Pulmonary artery endothelial cell (primary cell): ENCODE measurements at places on chromosomes 7 and 10. TPM values are rescaled to one million over a fixed set of nuclear protein-coding genes. Genes with fewer than 3 reads are reported as not detected.

DNA sequence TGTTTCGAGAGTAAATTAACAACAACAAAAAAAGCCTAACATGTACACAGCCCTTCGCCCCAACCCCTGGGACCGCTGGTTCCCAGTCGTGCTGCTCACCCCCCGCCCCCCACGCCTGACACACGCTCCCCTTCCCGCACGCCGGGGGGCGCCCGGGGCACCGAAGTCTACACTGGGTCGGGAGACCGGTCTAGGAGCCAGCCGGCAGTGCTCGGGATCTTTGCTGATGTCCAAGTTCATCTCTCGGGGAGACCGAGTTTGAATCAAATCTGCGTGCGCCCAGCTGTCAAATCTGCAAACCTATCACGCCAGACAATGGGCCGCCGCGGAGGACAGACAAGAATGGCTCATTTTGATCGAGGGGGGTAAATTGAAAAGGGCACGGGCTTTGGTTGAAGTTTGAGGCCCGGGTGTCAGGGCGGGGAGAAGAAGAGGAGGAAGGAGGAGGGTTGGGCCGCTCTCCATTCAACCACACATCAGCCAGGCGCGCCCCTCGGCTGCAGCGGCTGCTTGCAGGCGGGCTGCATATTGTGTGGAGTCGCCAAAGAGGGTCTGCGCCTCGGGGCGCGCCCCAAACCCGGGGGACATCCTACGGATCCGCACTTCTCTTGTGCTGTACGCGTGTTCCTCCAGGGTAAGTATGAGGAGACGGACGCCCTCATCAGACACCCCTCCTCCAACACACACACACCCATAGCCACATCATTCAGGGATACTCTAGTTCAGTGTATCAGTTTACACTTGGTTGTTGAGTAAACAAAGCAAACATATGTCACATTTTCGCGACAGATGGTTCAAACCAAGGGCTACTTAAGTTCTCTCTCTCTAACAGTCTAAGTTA, 1.3 kb upstream of the GFRA1 start:
- DNase-seq = no peak

DNA sequence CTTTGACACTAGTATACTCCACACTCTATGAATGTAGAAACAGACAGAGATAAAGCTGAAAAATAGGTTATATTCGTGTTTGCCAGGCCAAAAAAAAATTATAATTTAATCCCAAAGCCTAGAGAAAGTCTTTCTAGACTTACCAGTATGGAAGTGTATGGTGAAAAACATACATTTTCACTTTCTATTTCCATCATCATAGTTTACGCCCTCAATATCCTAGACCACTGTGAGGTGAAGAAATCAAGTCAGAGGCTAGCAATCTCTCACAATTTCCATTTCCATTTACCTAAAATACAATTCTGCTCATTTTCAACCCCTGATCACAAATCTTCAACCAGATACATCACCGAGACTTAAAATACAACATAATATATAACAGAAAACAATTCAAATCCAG, 16.2 kb downstream of the GPR22 start:
- DNase-seq = no peak

DNA sequence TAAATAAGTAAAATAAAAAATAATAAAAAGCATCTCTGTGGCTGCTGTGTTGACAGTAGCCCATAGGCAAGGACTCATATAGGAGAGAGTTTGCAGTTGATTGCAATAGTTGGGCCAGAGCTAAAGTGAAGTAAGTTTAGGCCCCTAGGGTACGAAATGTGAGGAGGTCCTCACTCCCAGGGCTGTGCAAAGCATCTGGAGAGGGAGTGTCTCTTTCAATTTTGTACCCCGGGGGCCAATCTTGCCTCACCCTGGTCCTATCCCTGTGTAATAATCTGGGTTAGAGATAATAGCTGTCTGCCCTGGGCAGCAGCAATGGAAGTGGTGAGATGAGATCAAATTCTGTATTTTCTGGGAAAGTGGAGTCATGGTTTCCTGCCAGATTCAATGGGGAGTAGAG, 365.7 kb downstream of the GATA3 start:
- DNase-seq = no peak

Gene CCDC146
- 0.53 and 0.86 TPM in 2 replicates for total RNA-seq

Gene EPC1
- 18.4 and 19.8 TPM in 2 replicates for total RNA-seq
